ENCODE measurements at places on chromosomes 5 and 9.

DNA sequence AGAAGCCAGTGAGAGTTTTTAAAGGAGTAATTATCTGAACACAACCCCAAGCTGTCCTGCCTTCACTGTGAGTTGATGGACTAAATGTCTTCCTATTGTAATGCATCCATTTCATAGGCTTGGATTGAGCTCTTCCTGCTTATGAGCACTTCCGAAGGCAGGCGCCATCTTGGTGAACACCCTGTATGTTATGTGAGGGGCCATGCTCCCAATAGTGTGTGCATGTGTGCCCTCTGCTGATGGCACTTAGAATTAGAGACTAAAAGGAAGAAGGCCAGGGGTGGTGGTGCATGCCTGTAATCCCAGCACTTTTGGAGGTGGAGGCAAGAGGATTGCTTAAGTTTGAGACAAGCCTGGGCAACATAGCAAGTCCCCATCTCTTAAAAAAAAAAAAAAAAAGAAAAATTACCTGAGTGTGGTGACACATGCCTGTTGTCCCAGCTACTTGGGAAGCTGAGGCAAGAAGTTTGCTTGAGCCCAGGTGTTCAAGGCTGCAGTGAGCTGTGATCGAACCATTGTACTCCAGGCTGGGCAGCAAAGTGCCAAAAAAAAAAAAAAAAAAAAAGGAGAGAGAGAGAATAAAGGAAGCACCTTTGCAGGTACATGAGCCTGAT lies 65.0 kb downstream of the C9orf152 start:
- H3K4me1 ChIP-seq = peaks cover 100% of the 10 kb centered on the region
- H3K27me3 ChIP-seq = no peaks in the 10 kb centered on the region
- H3K36me3 ChIP-seq = peaks cover 28% of the 10 kb centered on the region
- H3K27ac ChIP-seq = peak overlapping the region; percentile 60
- peak overlapping the region; percentile 14 for H3K4me3 ChIP-seq

DNA sequence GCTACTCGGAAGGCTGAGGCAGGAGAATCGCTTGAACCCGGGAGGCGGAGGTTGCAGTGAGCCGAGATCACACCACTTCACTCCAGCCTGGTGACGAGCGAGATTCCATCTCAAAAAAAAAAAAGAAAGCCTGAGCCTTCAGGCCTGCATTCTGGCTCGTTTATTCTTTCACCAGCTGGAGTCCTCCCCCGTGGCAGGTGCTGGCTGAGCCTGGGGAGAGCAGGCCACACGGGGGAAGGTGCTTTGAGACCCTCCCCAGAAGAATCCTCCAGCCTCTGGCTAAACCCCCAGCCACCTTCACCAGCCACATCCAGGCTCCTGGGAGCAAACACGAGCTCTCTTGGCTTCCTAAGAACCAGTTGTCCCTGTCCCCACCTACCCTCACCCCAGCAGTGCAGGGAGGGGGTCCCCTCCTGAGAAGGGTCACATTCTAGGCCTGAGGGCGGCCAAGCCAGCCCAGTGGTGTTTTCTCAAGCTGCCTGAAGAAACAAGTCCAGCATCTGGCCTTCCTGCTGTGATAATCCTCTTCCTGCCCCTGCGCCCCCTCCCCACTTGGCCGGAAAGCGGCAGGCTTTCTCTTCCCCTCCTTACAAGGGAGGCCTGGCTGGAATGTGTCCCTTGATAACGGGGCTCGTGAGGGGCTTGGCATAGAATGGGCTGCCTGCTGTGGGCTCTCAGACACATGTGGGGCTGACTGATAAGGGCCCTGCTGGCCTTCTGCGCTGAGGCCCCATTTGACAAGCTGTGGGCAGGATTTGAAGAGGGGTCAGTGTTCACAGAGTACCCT lies 41.5 kb downstream of the PLPP7 start:
- H3K27ac ChIP-seq = peak overlapping the region; percentile 86
- peaks cover 34% of the 10 kb centered on the region for H3K4me1 ChIP-seq
- no peak overlapping the region for H3K4me3 ChIP-seq
- H3K27me3 ChIP-seq = no peaks in the 10 kb centered on the region
- DNase-seq = peak; percentile 47
- no peaks in the 10 kb centered on the region for H3K36me3 ChIP-seq

GRCh38 chr5:90131383-90132133 lies 278.0 kb downstream of the CETN3 start:
- no peaks in the 10 kb centered on the region for H3K27me3 ChIP-seq
- H3K4me1 ChIP-seq = peaks cover 9% of the 10 kb centered on the region
- peak overlapping the region; percentile 18 for H3K27ac ChIP-seq
- H3K36me3 ChIP-seq = no peaks in the 10 kb centered on the region
- DNase-seq = no peak

- H3K27ac ChIP-seq = no peak overlapping the region
- H3K4me3 ChIP-seq = no peak overlapping the region
- DNase-seq = no peak
- no peaks in the 10 kb centered on the region for H3K36me3 ChIP-seq
- peaks cover 33% of the 10 kb centered on the region for H3K27me3 ChIP-seq
Measured at GRCh38 chr9:114452219-114453165, 52.8 kb downstream of the WHRN start.

- no peaks in the 10 kb centered on the region for H3K36me3 ChIP-seq
- no peaks in the 10 kb centered on the region for H3K27me3 ChIP-seq
- peaks cover 36% of the 10 kb centered on the region for H3K4me1 ChIP-seq
- no peak overlapping the region for H3K4me3 ChIP-seq
Measured at GRCh38 chr5:68420476-68421344, 205.2 kb downstream of the PIK3R1 start.

DNA sequence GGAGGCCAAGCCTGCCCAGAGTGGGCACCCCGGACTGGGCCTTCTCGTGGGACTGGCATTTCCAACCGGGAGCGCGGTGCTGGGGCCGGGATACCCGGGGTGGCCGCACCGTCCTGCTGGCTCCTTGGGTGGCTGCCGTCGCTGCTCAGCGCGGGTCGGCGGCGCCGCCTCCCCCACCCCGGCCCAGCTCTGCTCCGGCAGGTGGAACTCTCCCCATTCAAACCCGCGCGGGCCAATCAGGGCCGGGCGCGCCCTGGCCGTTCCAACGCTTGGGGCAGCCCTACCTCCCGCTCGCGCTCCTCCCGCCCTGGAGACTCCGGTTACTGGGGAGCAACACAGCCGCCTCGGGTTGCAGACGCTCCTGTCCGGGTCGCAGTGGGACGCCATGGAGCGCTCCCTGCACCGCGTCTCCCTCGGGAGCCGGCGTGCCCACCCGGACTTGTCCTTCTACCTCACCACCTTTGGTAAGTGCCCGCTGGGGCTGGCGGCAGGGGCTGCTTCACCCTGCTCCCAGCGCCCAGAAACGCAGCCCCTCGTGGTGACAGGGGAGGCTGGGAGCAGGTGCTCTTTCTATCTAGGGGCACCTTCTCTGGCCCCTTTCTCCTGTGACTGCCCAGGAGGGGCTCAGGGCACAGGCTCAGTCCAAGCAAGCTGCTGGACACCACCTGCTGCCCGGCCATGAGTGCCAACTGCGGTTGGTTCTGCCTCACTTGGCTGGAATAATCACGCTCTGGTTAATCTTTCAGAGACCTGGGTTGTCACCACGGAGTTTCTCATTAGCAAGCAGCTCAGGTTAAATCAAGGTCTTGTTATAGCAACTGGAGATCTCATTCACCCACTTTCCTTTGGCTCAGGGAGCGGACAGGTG lies at the start of gene RGS3:
Gene RGS3 (plus strand): TSS at position 310 of the 868 bp plus-strand sequence. CDS start 76 bp downstream, at position 386.
- no peaks in the 10 kb centered on the region for H3K36me3 ChIP-seq
- peaks cover 17% of the 10 kb centered on the region for H3K4me1 ChIP-seq
- peak within 1 kb of the TSS; percentile 87 for H3K27ac ChIP-seq
- H3K4me3 ChIP-seq = peak within 1 kb of the TSS; percentile 70
- peak; percentile 62 for DNase-seq
- peaks cover 12% of the 10 kb centered on the region for H3K27me3 ChIP-seq

DNA sequence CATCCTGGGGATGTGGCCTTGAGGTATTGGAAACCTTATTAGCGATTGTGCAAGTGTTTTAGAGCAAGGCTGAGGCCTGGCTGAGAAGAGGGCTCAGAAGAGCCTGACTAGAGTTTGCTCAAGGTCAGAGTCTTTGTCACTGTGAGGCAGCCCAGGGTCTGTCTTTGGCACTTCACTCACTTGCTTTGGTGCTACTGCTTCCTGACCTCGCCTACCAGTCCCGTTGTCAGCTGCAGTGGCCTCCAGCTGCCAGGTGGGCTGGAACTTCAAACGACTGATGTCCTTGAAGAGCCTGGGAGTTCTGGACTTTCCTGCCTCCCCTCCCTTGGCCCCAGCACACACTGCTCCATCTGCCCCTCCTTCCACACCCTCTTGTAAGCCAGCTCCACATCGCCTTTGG lies 228.0 kb downstream of the SNX18 start:
- H3K27me3 ChIP-seq = no peaks in the 10 kb centered on the region
- H3K4me3 ChIP-seq = no peak overlapping the region
- peaks cover 20% of the 10 kb centered on the region for H3K4me1 ChIP-seq
- no peaks in the 10 kb centered on the region for H3K36me3 ChIP-seq
- H3K27ac ChIP-seq = no peak overlapping the region

- no peaks in the 10 kb centered on the region for H3K36me3 ChIP-seq
- no peak overlapping the region for H3K4me3 ChIP-seq
- peaks cover 15% of the 10 kb centered on the region for H3K4me1 ChIP-seq
- H3K27me3 ChIP-seq = peaks cover 15% of the 10 kb centered on the region
Measured at GRCh38 chr9:16515207-16515606, 355.3 kb downstream of the BNC2 start.

DNA sequence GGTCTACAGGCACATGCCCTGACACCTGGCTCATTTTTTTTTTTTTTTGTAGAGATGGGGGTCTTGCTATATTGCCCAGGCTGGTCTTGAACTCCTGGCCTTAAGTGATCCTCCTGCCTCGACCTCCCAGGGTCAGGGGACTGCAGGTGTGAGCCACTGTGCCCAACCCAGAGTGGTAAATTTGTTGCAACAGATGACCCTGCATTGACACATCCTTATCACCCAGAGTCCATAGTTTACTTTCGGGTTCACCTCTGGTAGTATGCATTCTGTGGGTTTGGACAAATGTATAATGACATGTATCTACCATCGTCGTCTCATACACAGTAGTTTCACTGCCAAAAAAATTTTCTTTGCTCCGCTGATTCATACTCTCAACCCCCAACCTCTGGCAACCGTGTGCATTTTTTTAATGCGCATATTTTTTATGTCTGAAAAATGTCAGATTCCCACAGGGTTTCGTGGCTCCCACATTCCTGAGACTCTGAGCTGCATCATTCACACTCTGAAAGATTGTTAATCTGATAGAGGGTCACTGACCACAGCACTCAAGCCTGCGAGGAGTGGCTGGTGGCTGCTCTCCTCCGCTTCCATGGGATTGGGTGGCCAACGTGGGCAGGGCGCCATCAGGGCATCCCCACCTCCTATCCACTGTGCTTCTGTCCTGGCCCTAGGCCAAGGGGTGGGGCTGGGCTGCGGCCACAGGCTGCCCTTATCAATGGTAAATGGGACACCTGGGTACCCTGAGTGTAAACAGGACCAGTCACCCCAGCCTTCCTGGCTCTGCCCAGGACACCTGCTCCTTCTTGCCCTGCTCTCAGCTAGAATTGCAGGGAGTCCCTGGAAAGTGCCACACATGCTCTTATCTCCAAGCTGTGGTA lies 9.6 kb downstream of the NDST1 start:
- H3K27me3 ChIP-seq = no peaks in the 10 kb centered on the region
- peak overlapping the region; percentile 54 for H3K27ac ChIP-seq
- H3K4me1 ChIP-seq = peaks cover 99% of the 10 kb centered on the region
- peaks cover 21% of the 10 kb centered on the region for H3K36me3 ChIP-seq
- no peak overlapping the region for H3K4me3 ChIP-seq

DNA sequence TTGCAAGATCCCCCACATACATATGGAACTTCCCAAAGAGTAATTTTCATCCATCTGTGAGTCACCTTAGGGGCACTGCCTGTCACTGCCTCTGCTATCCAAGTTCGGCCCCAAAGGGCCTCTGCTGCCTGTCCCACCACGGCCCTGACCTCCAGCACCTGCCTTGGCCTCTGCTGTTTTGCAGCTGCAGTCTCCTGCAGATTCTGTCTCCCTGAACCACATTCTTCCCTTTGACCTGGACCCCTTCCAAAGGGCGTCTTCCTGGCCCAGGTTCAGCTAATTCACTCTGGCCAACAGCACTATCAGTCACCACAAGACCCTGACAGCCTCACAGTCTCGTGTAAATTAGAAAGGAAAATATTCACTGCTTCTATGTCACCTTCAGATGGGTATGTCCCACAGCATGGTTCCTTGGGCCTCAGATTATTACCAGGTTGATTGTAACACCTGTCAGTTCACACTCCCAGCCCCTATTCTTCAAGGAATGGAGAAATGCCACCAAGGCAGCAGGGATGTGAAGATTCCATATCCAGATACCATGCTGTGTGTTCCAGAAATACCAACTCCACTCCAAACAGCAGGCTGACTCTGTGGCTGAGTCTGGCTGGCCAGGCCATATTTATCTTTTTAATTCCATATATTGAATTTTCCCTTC lies 479.3 kb downstream of the ARHGEF28 start:
- no peaks in the 10 kb centered on the region for H3K36me3 ChIP-seq
- no peaks in the 10 kb centered on the region for H3K27me3 ChIP-seq
- peaks cover 20% of the 10 kb centered on the region for H3K4me1 ChIP-seq
- H3K27ac ChIP-seq = no peak overlapping the region
- no peak overlapping the region for H3K4me3 ChIP-seq

- H3K4me3 ChIP-seq = no peak overlapping the region
- H3K27ac ChIP-seq = no peak overlapping the region
- no peaks in the 10 kb centered on the region for H3K36me3 ChIP-seq
- no peak for DNase-seq
- H3K4me1 ChIP-seq = no peaks in the 10 kb centered on the region
Measured at GRCh38 chr5:35205186-35205585, 25.1 kb downstream of the PRLR start.

DNA sequence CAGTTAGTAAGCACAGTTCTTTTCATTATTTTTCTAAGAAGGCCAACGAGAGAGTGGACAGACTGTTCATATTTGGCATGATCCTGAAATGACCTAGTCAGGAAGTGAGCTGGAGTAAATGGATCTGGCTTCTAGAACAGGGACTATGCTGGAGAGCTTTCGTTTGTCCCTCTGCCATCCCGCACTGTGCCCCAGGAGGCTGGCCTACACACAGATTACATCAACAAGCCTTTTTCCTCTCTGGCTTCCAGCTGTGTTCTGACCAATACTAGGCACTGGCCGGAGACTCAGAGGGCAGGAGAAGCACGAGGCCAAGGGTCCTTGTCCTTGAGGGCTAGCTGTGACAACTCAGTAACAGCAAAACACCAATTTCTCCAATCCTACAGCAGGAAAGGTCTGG lies 127.8 kb downstream of the MED27 start:
- no peaks in the 10 kb centered on the region for H3K27me3 ChIP-seq
- DNase-seq = peak; percentile 49
- no peak overlapping the region for H3K4me3 ChIP-seq

- H3K4me3 ChIP-seq = peak overlapping the region; percentile 91
- H3K27me3 ChIP-seq = no peaks in the 10 kb centered on the region
- peak overlapping the region; percentile 95 for H3K27ac ChIP-seq
Measured at GRCh38 chr9:127981559-127982121, 851 bp upstream of the EEIG1 start.

GRCh38 chr5:30908356-30908755 lies 285.1 kb upstream of the CDH6 start:
- no peaks in the 10 kb centered on the region for H3K4me1 ChIP-seq
- H3K27ac ChIP-seq = no peak overlapping the region
- H3K36me3 ChIP-seq = no peaks in the 10 kb centered on the region
- no peak overlapping the region for H3K4me3 ChIP-seq
- H3K27me3 ChIP-seq = no peaks in the 10 kb centered on the region

All from left ventricle myocardium inferior (tissue), 1 donor.